ENCODE measurements at places on chromosomes 5 and 9.
A peak's percentile ranks its signal among the peaks of the same experiment; 100 is the strongest.

GRCh38 chr9:130156672-130157071 is 15.5 kb upstream of the NCS1 start:
- no peak for DNase-seq

- DNase-seq: no peak
Measured at GRCh38 chr9:131279196-131279862, 3.0 kb upstream of the FAM78A start.

DNA sequence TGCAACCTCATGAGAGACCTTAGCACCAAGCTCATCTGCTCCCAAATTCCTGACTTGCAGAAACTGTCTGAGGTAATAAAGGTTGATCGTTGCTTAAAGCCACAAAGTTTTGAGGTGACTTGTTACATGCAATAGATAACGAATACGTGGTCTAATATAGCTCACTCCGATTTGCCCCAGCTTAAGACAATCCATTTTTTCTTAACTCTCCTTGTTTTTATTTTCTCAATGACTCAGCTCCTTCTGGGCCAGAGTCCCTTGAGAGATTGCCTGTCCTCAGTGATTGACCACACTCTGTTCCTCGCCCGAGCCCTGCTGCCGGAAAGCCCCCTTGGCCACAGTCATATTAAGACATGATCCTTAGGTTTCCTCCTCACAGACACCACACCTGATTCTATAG is 63.7 kb upstream of the FANCC start:
- no peak for DNase-seq

GRCh38 chr5:135719428-135720063 is 114.9 kb upstream of the SLC25A48 start:
- no peak for DNase-seq

DNA sequence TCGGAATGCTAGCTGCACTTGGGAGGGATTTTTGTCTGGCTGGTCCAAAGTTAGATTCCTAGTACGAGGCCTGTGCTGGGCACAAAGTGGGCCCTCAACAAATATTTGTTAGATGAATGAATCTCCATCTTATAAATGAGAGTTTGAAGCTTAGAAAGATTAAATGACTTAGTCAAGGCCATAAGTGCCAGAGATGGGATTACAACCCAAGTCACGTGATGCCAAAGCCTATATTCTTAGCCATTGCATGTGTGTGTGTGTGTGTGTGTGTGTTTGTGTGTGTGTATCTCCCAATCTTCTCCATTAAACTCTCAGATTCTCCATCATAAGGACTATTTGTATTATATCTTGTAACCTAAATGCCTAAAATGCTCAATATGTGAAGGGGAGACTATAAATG is 130.8 kb upstream of the MAP1B start:
- no peak for DNase-seq

DNA sequence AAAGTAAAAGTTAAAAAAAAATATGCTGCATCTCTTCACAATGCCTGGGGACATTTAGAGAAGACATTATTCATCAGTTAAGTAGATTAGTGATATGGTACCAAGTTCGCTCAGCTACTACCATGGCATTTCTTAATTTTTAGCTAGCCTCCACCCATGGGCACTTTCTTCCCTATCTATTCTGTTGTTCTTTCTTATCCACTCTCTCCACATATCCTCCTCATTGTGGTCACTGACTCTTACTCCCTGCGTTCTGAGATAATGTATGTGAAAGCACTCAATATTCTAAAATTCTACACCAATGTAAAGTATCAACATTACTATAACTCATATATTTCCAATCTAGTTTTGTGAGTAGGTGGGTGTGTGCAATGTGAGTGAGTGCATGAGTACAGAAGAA is 609.7 kb upstream of the DAB2 start:
- no peak for DNase-seq

DNA sequence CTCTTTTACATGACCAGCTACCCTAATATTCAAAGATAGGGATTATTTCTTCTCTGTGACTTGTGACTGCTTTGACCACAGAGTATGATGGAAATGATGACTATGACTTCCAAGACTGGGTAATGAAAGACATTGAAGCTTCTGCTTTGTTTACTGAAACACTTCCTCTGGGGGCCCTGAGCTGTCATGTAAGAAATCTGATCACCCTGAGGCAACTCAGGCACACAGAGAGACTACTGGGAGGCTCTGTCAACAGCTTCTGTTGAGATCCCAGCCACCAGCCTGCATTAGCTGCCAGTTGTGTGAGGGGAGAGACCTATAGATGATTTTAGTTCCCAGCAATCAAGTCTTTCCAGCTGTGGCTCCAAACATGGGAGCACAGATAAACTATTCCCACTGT is 76.5 kb downstream of the KCTD16 start:
- no peak for DNase-seq

DNA sequence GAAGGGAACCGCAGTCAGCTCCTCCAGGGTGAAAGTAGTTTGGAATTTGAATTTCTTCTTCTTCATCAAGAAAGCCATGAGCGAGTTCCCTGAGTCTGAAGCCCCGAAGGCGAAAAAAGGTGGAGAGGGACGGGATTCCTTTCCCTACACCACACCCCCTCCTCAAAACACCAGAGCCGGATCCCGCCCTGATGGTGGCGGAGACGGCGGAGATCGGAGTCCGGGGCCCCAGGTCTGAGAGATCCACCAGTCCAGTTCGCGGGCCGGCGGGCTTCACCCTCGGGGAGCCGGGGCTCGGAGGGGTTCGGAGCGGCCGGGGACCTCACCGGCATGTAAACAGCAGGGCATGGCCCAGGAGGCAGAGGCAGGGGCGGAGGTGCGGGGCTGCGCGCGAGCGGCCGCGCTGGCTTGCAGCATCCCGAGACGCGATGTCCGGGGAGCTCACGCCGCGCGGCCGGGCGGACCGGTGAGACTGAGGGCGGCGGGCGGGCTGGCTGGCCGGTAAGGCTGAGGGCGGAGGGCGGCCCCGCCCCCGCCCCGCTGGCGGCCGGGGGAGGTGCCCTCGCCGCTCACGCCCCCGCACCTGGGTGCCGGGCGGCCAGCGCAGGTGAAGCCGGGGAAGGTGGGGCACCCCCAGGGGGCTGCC is 606 bp downstream of the EEIG1 start:
- DNase-seq: peak; percentile 29

DNA sequence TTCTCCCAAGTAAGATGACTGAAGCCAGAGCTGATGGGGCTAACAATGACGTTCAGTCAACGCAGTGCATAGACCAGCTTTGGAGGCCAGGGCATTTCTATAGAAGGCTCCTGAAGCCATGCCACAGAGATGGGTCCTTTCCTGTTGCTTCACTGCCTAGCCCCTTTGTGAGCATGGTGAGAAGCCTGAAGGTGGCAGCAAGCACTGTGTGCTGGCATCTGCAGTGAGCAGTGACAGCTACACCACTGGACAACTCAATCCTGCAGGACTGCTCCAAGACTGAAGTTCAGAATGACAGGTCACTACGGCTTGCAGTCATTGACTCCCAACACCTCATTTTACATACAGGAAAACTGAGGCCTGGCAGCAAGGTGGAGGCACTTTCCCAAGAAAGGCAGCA is 229.0 kb downstream of the TSSK1B start:
- no peak for DNase-seq

GRCh38 chr5:14834584-14835550 is 36.7 kb downstream of the ANKH start:
- no peak for DNase-seq

- no peak for DNase-seq
Measured at GRCh38 chr5:571791-572190, 40.3 kb upstream of the CEP72 start.

DNA sequence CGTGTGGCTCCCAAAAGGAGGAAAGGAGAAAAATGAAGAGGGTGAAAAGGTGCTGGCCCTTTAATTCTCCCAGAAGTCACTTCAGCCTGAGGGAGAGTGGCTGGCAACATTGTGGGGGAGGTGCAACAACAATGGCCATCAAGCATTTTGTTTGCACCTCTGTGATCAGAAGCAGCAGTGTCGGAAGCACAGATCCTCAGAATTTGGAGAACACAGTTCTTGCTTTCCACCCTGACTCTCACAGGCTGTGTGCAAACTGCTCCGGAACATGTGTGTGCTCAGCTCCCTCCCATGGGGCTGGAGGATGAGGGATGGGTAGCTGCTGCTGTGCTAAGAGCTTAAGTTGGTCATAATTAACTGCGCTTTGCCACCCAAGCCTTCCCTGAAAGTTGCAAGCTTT is 127.1 kb downstream of the DPYSL3 start:
- no peak for DNase-seq

DNA sequence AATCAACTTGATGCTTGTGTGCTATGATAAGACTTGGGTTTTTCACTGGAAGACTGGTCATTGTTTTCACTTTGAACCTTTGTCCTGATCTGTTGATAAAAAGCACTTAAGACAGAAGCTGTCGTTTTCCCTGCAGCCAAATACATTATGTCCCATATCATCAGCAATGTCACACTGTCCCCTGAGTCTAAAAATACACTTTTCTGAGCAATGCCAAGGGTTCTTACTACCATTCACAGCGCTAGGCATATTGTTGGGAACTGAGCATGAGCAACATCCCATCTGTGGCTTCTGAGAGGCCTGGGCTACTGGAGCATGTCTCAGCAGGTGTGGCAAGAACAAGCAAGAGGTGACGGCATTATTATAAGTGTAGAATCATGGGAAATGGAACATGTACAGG is 81.8 kb downstream of the SEMA6A start:
- no peak for DNase-seq

DNA sequence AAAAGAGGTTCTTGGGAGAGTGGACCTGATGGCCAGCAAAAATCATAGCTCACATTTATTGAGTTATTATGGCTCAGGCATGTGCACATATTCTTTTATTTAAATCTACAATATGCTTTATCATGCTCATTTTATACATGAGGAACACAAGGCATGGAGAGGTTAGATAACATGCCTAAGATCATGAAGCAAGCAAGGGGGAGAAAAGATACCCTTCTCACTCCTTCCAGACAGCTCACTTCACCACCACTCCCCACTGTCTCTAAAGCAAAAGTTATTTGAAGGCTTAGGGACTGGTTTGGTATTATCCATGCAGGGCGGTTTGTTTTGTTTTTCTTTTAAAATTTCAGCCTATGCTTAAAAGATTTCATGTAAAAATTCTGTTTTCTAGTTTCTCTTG is 59.0 kb upstream of the PDE8B start:
- no peak for DNase-seq

DNA sequence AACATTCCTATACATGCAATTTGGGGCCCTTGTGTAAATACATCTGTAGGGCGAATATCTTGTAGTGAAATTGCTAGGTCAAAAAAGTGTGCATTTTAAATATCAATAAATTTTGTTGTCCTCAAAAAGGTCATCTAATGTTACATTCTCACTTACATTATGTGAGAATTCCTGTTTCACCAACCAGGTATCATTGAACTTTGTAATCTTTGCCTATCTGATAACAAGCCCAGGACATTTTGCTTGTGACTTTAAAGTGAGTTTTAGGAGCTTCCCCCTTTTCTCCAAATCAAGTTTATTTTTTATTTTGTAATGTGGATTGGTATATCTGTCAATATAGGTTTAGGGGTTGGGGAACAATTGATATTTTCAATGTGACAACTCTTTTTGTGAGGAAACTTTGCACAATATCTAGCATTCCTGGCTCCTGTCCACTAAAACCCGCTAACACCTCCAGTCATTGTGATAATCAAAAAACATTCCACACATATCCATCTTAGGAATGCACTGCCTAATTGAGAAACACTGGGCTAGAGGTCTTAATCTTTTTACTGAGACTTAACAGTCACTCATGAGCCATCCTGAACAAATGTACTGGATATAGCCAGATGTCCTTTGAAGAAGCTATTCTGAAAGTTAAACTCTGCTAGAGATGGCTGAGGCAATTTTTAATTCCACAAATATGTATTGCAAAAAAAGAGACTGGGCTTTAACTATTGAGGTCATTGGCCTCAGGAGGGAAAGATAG is 72.5 kb upstream of the SLC1A1 start:
- DNase-seq: no peak

- DNase-seq: no peak
Measured at GRCh38 chr5:77948476-77948875, 172.3 kb upstream of the TBCA start.

GRCh38 chr5:168311061-168311566 is 19.7 kb downstream of the WWC1 start:
- DNase-seq: no peak

GRCh38 chr5:33733225-33733624 is 158.6 kb downstream of the ADAMTS12 start:
- DNase-seq: no peak

GRCh38 chr5:43010935-43011315 is 29.2 kb downstream of the ANXA2R start:
- no peak for DNase-seq

DNA sequence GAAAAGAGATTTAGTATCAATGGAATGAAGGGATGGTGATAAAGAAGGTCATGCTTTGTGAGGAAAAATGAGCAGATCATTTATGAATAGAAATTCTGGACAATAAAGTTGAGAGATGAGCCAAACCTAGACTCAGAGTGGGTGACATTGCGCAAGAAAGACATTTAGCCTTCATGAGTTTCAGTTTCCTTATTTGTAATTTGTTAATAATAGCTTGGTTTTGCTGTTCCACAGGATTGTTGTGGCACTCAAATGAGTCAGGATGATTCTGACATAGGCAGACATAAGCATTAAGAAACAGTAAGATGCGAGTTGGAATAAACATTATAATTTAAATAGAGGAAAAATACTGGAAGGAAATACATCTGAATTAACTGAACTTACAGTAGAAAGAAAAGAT is 34.8 kb downstream of the ITGA2 start:
- DNase-seq: no peak

GRCh38 chr5:60826653-60827052 is 17.4 kb downstream of the ELOVL7 start:
- no peak for DNase-seq

DNA sequence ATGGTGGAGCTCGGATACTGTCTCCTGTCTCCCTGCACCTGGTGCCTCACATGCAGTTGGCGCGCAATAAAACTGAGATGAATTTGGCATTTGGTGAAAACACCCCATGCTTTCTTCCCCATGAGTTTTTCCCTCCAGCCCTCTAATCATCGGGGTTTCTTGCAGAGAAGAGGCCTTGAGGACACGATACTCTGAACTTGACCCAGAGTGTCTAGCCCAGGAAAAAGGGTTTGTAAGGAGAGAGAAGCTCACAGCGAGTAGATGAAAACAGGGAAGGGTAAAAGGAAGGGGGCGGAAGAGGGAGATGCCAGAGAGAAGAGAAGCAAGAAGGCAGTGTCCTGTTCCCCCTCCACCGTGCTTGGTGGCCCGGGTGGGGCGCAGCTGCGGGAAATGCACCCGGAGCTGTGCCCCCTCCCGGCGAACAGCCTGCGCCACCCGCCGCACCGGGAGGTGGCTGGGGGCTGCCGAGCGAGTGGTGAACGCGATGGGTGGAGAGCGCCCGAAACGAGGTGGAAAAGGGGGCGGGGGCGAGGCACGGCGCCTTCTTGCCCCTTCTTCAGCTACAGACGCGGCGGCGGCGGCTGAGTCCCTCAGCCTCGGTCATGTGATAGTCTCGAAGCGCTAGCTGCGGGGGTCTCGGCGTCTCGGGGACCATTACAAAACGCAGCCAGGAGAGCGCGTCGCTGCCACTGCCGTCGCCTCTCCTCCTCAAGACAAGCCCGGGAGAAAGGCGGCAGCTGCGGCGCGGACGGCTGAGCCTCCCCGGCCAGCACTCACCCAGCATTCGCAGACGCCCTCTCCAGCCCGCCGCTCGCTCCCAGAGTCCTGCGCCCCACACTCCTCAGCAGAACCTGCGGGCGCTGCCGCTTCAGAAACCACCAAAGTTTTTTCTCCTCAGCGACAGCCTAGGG is 1.1 kb upstream of the FOXB2 start:
- peak; percentile 29 for DNase-seq

Measured in neural crest cell (in vitro differentiated cells).